Large intestine (tissue), 12 donors: ENCODE measurements at places on chromosomes 3 and 15. TPM values are rescaled to one million over a fixed set of nuclear protein-coding genes. Genes with fewer than 3 reads are reported as not detected.

- DNase-seq = no peak
These were observed 961.4 kb downstream of the VGLL3 start for GRCh38 chr3:86029590-86029989.

DNA sequence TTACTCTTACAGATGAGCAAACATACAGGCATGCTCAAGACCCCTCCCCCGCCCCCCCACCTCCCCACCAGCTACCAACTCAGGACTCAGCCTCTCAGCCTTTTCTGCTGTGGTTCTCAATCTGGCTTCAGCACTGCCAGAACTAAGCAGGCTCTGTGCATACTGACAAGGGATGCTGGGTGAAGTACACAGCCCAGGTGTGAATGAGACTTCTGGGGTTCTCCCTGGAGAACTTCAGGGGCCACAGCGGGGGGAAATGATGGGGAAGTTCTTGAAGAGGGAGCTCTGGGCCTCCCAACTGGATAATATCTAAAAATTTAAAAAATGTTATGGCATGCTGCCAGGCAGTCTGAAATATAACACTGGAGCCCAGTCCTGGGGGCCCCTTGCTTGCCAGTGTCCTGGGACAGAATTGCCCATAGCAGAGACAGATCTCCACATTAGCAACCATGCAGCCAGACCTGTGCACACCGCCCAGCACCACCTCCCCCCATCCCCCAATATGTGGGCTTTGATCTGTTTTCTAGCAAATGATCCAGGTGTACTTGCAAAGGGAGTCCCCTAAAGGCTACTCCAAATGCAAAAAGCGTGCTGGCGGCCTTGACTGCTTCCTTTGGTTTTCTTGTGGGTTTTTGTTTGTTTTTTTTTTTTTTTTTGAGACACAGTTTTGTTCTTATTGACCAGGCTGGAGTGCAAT, 41.4 kb downstream of the PGPEP1L start:
- DNase-seq = no peak

The KLHL40 gene
- 0.25 TPM for polyA plus RNA-seq

DNA sequence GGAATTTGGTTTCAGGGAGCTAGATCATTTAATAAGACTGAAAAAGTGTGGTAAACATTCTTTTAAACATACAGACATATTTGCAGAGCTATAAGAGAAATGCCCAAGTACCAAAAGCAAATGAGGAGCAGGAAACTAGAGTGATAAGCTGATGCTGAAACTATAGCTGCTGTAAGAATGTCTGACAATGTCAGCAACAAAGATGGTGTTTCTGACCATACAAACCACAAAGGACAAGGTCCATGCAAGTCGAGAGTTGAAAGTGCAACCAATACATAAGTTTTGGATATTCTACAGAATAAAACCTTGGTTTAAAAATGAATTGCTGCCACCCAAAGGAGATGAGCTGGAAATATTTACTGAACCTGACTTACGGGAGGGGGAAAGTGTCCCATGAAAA, 610.2 kb downstream of the TBL1XR1 start:
- no peak for DNase-seq
